CD4-positive, alpha-beta T cell treated with Interleukin-15 for 4 hours (primary cell): ENCODE measurements at places on chromosomes 4 and X.
A peak's percentile ranks its signal among the peaks of the same experiment; 100 is the strongest.

DNA sequence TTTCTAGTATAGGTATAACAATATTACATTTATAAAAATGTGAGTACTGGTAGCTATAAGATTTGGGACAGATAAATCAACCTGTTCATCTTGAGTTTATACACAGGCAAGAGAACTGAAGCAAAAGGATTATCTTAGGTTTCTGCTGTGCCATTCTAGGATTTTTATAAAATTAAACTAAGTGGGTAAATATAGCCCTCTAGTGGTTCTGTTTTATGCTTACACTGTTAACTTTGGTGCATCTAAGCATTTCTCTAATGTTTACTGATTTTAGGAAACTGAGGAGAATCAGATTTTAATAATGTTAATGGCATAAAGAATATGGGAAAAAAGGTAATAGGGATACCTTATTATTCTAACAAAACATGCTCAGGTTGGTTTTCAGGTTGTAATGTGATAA is 1.1 kb upstream of the RRH start:
- DNase-seq, result peak; percentile 18

GRCh38 chrX:154458954-154459778 is 1.1 kb downstream of the PLXNA3 start:
- DNase-seq, result no peak

- DNase-seq, result peak; percentile 89
Measured at GRCh38 chr4:42656944-42657792, at the start of gene ATP8A1. ATP8A1 (minus strand) TSS chr4:42657105; CDS start chr4:42656873, 232 bp downstream.

DNA sequence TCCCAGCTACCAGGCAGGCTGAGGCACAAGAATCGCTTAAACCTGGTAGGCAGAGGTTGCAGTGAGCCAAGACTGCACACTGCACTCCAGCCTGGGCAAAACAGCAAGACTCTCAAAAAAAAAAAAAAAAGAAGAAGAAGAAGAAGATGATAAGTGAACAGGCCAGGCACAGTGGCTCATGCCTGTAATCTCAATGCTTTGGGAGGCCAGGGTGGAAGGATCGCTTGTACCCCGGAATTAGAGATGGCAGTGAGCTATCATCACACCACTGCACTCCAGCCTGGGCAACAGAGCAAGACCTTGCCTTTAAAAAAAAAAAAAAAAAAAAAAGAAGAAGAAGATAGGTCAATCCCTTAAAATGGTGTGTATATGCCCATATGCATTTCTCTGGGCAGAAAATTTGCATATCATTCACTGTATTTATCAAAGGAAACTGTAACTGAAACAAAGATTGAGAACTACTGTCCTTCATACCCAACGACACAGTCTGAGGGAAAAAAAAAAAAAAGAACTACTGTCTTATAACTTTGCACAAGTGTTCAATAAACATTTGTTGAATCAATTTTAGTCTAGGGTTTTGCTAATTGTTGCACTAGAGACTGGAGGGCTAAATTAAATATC is 2.3 kb downstream of the RFC1 start:
- DNase-seq, result no peak

DNA sequence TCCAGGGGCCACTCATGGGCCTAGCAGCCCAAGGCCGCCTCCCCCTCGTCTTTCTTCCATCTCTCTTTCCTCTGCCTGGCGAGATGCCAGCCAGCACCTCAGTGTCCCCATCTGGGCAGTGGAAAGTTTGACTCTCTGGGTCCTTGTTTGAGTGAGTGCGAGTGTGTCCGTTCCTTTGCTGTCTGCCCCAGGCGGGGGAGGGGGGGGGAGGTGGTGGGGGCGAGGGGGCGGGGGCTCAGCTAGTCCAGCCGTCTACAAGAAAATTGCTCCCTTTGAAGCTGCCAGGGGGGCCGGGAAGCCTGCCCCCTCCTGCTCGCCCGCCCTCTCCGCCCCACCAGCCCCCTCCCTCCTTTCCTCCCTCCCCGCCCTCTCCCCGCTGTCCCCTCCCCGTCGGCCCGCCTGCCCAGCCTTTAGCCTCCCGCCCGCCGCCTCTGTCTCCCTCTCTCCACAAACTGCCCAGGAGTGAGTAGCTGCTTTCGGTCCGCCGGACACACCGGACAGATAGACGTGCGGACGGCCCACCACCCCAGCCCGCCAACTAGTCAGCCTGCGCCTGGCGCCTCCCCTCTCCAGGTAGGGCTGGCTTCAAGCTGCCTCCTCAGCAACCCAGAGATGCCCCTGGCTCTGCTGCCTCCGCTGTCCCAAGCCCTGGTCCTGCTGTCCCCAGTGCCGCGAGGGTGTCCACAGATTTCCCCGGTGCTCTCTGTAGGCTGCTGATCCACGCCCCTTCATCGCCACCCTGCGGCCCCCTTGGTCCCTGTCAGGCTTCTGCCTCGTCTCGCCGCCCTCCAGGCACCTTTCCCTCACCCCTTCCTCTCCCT is at the start of gene BGN:
BGN (plus strand) TSS at position 440 of the 821 bp plus-strand sequence. CDS start 9,652 bp downstream, outside the sequence.
- DNase-seq, result no peak

DNA sequence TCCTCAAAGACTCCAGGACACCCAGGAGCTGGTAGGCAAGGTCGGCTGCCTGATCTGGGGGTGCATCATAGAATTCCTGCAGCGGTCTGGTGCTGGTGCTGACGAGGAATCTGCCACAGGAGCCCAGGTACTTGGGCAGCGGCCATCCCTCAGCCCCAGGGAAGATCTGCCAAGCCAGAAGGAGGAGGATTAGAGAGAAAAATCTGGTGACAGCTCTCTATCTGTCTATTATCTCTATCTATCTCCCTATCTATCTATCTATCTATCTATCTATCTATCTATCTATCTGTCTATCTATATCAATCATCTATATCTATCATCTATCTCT is 46.7 kb downstream of the DIPK2B start:
- DNase-seq, result no peak

DNA sequence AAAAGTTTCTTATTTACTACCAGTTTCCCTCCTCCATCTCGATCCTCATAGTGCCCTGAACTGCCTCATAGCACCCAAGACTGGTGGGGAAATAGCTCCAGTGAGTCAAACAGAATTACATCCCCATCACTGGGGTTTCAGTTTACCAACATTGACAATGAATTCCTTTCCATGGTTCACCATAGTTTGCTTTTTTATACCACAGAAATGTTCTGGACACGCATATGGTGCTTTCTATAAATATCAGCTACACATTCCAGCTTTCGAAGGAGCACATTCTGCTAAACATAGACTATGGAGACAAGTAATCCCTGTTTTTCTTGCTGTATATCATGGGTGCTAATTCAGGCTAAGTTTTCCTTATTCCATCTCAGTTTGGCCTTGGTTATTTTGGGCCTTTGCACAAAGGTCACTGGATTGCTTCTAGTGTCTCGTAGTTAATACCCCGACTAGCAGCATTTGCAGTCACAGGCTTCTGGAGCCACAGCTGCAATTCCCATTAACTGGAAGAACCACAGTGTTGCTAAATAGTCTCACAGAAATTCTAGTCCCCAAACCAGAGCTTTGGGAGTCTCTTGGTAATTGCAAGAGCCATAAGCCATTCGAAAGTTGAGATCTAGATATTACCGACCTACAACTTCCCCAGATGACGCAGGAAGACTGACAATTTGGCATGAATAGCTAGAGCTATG is 53.4 kb upstream of the TRPC3 start:
- no peak for DNase-seq

DNA sequence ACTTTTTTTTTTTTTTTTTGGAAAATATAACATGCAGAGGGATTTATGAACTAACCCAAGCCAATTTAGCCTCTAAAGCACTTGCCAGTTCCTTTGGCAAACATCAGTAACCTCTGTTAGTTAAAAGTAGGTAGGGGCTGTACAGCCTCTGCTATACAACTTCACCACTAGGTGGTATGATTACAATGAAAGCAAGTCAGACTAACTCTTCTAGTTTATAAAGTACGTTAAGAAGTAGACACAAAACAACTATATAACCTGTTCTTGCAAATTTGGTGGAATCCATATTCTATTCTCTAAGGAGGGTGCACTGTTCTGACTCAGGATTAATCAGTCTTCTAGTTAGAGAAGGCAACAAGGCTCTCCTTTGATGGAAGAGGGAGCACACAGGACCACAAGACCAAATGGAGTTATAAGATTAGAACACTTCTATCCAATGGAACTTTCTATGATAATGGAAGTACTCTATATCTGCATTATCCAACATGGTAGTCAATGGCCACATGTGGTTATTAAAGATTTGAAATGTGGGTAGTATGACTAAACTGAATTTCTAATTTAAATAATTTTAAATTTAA is 12.8 kb downstream of the AIMP1 start:
- DNase-seq, result peak; percentile 20

- no peak for DNase-seq
Measured at GRCh38 chrX:118198577-118198976, 82.0 kb upstream of the KLHL13 start.

DNA sequence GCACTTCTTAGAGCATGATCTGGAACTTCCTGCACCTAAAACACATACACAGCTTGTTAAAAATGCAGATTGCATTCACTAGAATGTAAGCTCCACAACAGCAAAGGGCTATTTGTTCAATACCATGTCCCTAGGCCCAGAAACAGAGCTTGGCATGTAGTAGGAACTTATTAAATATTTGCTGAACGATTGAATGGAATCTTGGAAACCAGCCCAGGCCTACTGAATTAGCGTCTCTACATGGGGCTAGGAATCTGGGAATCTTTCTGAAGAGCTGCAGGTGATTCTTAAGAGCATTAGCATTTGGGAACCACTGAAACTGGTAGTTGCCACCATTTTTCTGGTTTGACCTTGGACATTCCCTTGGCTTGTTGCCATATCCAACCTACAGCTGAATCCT is 234.1 kb downstream of the STIM2 start:
- no peak for DNase-seq

GRCh38 chr4:26701786-26702227 is 117.9 kb downstream of the TBC1D19 start:
- no peak for DNase-seq

DNA sequence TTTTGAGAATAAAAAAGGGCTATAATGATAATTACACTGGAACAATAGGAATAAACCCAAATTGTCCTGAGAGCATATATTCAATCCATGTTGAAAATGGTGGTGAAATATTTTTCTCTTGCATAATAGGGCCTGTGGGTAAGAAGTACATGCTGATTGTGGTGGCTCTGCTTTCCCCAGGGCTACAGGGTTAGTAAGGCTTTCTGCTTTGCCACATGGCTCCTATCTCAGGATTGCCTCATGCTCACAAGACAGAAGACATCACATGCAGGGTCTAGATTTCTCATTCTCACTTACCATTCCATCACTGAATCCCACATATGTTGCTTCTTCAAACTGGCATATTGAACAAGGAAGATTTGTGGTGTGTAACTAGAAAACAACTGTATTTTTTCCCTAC is 12.4 kb upstream of the VEGFC start:
- DNase-seq, result no peak

- no peak for DNase-seq
Measured at GRCh38 chr4:177680308-177680707, 238.1 kb upstream of the AGA start.

DNA sequence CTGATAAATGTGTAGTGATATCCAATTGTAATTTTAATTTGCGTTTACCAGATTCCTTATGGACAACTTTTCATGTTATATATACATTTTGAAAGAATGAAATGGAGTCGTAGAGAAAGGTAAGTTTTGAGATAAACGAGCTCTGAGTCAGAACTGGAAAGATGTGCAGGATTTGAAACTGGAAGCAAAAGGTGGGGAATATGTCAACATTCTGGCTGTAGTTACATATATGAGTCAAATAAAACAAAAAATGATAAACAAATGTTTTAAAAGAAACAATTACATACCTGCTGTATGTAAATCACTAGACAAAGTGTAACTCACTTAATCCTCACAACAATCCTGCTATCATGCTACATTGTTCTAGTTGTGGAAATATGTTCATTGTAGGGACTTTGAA is 84.0 kb downstream of the LPAR4 start:
- no peak for DNase-seq

DNA sequence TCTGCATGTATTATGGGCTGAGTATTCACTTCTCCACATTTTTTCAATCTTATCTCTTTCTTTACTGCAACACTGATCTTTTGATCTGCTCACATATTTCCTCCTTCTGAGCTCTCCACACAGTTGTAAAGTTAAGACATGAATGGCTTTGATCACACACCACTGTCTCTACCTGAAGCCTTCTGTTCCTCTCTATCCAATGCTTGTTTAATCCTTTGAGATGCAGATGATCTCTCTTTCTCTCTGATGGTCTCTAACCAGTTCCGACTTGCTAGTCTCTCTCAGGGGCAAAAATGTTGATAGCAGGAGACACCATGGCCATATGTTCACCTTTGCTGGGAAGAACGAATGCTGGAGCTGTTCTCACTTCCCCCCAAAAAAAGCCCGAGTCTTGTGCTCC is 162.4 kb downstream of the UNC5C start:
- DNase-seq, result no peak

- DNase-seq, result peak; percentile 17
Measured at GRCh38 chrX:44946771-44947170, 73.8 kb downstream of the KDM6A start.

DNA sequence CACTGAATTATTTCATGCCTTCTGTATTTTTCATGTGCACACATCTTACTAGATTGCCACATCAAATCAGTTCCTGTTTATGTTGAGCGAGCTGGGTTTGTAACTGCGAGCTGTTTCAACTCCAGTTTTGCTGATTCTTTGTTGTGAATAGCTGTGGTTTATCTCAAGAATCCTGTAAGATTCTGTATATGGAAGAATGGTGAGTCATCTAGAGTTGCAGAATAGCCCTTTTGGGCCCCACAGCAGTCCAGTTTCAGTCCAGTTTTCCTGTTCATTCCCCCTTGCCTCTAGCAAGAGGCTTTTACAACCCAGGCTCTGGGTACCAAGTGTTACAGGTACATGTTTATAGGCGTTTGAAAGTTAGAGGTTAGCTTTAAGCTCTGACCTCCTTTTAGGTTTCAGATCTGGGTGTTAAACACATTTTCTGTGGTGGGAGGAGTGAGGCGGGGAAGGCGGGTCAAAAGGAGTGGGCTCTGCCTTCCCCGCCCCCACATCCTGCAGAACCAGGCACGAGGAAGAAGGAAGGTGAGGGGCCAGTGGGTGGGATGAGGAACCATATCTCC is 32.7 kb downstream of the TBC1D14 start:
- peak; percentile 53 for DNase-seq

DNA sequence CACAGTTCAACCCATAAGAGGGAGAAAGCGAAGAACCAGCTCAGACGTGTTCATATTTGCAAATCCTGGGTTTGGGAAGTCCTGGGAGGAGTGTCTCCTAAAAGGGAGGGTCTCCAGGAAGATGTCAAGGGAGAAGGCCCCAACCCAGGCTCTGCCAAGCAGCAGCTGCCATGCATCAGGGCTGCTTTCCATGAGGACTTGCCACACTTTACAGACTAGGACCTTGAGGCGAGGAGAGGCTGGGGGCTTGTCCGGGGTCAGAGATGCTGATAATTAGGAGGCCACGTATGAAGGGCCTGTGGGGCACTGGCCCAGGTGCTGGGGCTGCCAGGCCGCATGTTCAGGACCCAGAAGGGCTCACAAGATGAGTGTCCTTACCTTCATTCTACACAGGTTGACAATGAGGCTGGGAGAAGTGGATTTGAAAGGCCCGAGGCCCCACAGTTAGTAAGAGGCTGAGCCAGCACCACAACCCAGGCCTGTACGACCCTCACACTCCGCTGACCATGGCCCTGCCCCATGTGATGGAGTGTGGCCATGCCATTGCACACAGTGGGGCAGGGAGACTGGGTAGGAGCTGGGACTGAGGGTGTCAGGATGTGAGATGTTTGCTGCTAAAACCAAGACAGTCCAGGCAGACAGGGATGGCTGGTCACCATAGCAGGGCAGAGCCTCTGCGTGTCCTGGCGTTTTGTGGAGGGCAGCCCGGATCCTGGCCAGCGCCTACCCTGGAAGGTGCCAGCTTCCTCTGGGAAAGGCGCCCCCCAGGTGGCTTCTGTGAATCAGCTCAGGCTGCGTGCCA is 94.8 kb downstream of the PSAPL1 start:
- no peak for DNase-seq

GRCh38 chr4:110487873-110488272 is 11.9 kb downstream of the ENPEP start:
- no peak for DNase-seq
